ENCODE measurements at places on chromosomes 16 and 17.

GRCh38 chr16:76932541-76933211 is 258.3 kb upstream of the MON1B start:
- no peak for DNase-seq

GRCh38 chr17:57311281-57312216 is 55.2 kb downstream of the MSI2 start:
- DNase-seq = no peak

DNA sequence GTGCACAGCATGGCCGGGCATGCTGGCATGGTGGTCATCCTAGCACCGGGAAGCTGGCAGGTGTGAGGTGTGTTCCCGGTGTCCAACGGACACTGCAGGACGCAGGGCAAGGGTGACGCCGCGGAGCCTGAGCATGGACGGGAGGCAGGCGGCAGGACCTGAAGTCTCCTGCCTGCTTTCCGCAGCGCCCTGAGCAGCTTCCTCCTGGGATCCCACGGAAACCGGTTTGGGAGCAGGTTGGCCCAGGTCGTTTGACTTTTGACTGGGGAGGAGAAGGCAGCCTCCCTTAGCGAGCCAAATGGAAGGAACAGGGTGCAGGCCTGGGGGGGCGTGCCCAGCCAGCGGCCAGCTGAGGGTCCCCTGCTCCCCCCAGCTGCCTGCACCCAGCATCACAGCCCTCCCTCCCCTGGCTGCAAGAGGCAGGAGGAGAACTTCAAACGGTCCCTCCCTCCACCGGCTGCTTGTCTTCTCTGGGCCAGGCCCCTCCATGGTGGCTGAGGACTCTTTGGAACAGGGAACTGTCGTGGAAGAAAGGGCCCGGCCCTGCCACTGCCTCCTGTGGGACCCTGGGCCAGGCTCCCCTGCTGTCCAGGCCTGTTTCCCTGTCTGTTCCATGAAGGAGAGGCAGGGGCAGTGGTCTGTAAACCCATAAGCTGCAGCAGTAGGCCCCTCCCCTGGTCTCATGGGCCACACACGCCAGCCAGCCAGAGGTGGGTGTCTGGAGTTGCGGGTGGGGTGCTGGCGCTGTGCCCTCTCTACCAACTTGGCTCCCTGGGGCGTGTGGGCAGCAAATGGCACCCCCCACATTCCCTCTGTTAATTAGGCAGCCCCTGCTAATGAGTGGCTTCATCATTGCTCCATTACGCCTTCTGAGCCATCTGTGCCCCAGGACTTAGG is 7.8 kb upstream of the ADGRG1 start:
- no peak for DNase-seq

GRCh38 chr16:49836668-49837067 is 19.2 kb downstream of the ZNF423 start:
- no peak for DNase-seq

DNA sequence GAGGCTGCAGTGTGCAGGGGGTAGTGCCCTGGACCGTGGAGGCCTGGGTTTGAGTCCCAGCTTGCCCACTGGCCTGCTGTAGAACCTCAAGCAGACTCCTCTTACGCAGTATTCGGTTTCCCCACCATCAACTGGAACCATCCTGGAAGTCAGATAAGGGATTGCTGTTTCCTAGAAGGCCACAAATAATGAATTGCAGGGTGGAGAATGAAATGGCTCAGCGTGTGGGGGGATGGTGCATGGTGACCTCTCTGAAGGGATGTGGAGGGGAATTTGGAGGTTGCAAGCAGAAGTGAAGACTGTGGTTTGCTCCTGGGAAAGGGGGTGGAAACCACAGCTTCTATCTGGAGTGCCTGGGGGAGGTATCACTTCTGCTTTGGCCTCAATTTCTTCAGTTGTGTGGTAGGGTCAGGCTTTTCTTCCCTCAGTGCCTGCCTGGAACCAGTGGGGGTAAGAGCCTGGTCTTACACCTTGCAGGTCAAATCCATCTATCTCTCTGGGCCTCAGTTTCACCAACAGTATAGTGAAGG is 1.7 kb downstream of the ADGRG5 start:
- no peak for DNase-seq

DNA sequence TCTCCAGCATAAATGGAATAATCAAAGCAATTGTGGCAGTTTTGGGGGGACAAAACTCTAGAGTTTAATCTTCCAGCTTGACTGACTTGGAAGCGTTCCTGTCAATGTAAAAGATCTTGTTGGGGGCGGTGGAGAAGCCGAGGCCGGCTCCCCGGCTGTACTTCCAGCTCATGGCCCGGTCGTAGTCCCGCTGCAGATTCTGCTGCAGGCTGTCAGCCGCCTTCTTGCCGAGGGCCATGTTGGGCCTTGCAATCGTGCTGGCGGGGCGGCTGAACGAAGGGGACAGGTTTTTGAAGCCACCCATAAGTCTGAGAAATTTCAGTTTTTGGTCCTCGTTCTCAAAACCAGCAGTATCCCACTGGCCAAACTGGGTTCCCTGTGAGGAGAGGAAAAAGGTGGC is 11.2 kb downstream of the KNOP1 start:
- DNase-seq = no peak

GRCh38 chr17:81385320-81386111 is 9.7 kb upstream of the BAHCC1 start:
- no peak for DNase-seq

- peak; percentile 6 for DNase-seq
These were observed 8.8 kb upstream of the GFAP start for GRCh38 chr17:44924107-44924544.

DNA sequence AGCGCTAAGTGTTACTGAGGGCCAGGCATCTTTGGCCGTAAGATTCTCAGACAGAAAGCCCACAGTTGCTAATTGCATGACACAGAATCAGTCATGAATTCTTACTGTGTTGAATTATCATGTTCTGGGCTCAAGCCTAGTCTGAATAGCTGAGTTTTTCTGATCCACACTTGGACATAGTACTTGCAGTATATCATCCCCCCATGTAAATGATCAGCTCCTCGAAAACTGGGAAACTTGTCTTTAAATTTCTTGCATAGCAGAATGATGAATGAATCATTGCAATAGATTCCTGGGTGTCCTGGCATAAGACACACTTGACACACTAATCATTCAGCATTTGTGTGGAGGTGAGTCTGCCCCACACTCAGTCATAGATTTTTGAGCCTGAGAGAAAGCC is 2.2 kb downstream of the MLYCD start:
- no peak for DNase-seq

GRCh38 chr16:55695595-55695994 is 39.8 kb downstream of the SLC6A2 start:
- DNase-seq = no peak

DNA sequence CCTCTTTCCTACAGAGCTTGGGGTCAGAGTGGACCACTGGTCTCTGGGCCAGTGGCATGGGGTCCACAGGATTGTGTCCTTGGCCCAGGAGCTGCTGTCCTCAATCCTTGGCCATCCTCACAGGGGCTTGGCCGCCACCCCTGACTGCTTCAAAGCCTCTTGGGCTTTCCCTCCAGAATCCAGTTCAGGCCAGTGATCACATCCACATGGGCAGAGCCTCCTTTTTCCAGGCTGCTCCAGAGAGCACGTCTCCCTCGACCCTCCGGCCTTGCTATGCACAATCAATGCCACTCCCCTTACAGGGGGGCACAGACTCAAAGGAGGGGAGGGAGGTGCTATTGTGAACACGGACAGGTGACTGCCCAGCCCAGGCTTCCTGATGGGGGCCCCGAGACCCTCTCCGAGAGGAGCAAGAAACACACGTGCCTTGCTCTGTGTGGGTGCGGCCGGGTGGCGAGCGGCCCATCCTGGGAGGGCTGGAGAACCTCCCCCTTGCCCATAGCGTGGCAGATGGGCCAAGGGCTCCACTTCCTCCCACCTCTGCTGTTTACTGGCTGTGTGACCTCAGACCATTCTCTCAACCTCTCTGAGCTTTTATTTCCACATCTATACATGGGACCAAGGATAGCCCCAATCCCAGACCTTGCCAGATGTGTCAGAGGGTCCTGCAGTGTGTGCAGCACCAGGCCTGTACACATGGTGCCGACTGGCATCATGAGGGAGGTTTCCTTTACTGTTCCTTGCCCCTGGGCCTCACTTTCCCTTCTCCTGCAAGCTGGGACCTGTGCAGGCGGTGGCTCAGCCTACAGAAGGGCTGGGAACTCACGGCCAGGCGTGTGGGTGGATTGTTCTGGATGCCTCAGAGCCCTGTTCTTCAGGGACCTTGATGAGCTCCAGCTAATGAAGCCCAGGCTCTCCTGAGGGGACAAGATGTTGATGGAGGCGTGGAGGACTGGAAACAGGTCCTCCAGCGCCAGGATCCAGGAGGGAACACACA is 229.0 kb upstream of the GSE1 start:
- no peak for DNase-seq

DNA sequence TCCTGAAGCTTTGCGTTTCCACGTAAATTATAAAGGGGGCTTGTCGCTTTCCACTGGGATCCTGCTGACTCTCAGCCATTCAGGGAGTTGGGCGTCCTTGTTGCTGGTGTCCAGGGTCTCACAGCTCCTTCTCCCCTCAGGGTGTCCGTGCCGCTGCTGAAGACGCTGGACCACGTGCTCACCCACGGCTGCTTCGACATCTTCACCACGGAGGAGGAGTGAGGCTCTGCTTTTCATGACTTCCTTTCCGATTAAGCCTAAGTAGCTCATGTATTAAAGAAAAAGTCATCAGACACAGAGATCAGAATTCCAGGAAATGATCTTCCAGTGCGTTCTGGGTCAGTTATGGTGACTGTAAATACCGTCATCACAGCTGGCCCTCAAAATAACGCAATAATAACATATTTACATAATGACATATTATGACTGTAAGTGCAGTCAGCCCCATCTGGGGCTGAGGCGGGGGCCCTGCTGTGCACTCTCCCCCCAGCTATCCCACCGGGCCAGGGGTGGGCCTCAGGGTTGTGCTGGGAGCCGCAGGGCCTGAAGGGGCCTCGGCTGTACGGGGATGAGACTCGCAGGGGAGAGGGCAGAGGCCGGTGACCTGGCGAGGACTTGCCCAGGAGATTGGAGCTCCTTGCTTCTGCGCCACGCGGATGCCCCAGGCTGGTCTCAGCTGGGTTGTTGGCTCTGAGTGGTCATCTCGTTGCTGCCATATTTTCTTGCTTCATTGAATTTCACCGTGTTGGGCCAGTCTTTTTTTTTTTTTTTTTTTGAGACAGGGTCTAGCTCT is 92.9 kb upstream of the ZNF750 start:
- no peak for DNase-seq

- DNase-seq = no peak
These were observed 1.9 kb downstream of the HS3ST2 start for GRCh38 chr16:22815863-22816262.

GRCh38 chr16:25679511-25679910 is 12.2 kb upstream of the HS3ST4 start:
- DNase-seq = no peak

GRCh38 chr16:1771188-1771863 is at the start of gene NME3:
Gene NME3, minus strand, starts transcription at chr16:1771543. Its CDS starts 9 bp downstream, at chr16:1771534.
- no peak for DNase-seq

DNA sequence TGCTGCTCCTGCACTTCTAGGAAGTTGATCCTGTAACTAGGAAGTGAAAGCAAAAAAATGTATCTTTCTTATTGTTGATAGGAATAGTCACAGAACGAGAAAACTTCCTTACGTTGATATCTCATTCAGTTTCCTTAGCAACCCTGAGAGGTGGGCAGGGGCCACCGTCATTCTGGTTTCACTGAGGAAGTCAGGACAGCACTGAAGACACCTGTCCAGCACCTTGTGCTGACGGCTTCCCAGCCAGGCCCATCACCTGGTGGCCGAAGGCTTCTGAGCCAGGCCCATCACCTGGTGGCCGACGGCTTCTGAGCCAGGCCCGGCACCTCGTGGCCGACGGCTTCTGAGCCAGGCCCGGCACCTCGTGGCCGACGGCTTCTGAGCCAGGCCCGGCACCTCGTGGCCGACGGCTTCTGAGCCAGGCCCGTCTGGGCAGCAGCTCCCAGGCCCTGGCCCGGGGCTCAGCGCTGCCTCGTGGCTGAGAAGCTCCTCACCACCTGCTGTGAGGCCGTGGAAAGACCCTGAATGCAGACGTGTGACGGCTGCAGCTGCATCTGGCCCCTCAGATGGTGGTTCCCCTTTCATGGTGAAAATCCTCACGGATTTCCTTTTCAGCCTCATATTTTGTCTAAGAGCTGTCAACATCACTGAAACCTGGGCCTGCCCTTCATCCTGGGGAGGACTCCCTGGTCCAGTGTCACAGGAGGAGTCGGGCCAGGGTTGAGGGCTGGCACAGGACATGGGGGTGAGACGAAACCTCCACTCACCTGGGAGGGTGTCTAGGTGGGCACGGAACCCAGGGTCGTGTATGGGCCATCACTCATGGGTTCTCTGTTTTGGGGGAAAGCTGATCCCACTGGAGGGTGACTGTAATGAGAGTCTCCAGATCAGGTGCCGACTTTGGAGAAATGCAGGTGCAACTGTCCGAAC is 33.0 kb upstream of the ZNF750 start:
- DNase-seq = no peak

DNA sequence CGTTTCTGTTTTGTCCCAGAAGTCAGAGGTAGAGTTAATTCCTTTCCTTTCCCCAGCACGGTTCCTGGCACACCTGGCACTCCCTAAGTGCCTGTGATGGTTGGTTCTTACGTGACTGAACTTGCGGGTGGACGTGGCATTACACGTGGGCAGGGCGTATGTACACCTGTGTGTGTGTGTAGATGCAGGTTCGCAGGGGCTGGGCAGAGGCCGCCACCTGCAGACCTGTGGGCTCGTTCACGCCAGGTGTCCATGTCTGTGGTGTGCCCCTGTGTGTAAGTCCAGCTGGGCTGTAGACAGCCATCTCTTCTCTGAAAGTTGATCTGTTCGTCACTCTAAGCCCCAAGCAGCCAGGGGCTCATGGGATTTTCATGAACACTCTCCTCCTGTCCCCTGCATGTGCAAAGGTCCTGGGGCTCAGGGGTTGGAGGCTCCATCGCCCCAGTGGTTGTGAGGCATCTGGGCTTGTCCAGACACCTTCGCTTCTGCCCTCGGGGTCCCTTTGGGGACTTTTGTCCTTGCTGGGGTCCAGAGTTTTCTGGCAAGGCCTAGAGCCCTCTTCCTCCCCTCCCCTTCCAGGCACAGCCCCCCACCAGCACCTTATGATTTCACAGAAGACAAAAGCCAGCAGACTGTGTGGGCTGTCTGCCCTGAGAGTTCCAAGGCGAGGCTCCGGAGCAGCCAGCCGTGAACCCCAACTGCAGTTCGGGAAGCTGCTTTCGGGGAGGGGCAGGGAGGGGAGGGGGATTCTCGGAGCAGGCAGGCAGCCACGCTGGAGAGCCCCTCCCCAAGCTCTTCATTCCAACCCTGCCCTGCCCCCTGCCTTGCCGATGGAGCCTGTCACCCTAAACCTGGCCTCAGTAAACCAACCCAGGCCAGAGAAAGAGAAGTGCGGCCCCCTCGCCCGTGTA is 5.4 kb upstream of the FSCN2 start:
- DNase-seq = no peak
